ENCODE measurements at places on chromosomes 11 and 22.

- DNase-seq = no peak
These were observed 366.7 kb upstream of the TENM4 start for GRCh38 chr11:79807506-79807905.

DNA sequence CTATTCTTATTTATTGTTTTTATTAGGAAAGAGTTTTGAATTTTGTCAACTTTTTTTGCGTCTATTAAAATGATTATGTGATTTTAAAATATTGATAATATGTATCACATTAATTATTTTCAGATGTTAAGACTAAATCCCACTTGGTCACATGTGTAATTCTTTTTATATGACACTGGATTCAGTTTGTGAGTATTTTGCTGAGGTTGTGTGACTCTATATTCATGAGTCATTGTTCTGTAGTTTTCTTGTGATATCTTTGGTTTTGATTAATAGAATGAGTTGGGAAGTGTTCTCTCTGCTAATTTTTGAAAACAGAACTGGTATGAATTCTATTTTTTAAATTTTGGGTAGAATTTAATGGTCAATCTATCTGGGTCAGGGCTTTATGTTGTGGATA, 317.9 kb downstream of the ETS1 start:
- DNase-seq = no peak

- DNase-seq = no peak
These were observed 414.0 kb downstream of the MN1 start for GRCh38 chr22:27387561-27387960.

- DNase-seq = no peak
These were observed 38.2 kb downstream of the LDLRAD3 start for GRCh38 chr11:35982061-35982460.

- no peak for DNase-seq
These were observed 70.2 kb upstream of the PPARA start for GRCh38 chr22:46079861-46080821.

DNA sequence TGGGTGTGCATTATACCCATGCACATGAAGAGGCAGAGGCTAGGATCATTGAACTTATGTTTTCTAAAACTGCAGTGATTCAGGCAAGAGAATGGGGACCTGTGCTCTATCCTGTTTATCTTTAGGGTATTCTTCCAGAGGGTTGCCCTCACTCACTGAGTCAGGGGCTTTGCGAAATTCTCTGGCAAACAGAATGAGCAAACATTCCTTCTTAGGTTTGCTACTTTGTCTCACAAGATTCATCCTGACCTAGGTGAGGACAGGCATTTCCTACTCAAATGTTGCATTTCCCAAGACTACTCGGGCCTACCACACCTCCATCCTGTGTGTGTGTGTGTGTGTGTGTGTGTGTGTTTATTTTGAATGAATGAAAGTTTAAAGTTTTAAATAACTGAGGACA, 2.7 kb upstream of the EIF3M start:
- DNase-seq = no peak

- DNase-seq = no peak
These were observed 302.1 kb downstream of the CTTN start for GRCh38 chr11:70700453-70700852.

- DNase-seq = no peak
These were observed 1.7 kb downstream of the SLC37A4 start for GRCh38 chr11:119029069-119029339.

- no peak for DNase-seq
These were observed 1.2 kb downstream of the DYNC2H1 start for GRCh38 chr11:103110391-103110790.

GRCh38 chr11:117663821-117664220, 133.2 kb downstream of the DSCAML1 start:
- DNase-seq = peak; percentile 49

- DNase-seq = no peak
These were observed 28.7 kb downstream of the TMPRSS6 start for GRCh38 chr22:37080838-37081237.

GRCh38 chr11:93783765-93784144, 327 bp upstream of the MED17 start:
- no peak for DNase-seq

DNA sequence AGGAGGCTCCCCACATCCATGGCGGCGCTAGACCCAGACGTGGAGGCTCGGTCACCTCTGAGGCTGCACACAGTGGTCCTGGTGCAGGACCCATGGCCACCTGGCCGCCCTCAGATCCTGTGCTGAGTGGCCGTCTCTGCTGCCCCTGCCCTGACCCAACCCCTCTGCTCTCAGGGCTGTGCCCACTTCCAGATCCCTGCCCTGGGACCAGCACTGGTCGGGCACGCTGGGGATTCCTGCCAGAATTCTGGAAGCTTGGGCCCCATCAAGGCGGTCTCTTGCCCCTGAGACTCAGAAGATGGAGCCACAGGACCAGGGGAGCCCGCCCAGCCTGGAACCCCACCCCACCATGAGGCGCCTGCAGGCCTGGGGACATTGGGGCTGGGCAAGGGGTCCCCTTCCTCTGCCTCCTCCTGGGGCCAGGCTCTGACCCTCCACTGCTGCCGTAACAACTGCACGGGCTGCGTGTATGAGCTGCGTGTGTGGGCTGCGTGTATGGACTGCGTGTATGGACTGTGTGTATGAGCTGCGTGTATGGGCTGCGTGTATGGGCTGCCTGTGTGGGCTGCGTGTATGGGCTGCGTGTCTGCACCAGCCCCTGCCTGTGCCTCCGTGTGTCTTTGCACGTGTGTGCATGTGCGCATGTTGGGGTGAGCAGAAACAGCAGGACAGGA, 48.7 kb downstream of the IGLL1 start:
- DNase-seq = no peak

- DNase-seq = no peak
These were observed 11.3 kb downstream of the TMEM216 start for GRCh38 chr11:61403658-61404057.

GRCh38 chr22:26691377-26691716, 34.0 kb downstream of the MIAT start:
- DNase-seq = no peak

GRCh38 chr11:102911758-102912481, 37.1 kb upstream of the MMP12 start:
- DNase-seq = no peak

GRCh38 chr11:11454671-11455223, 101.7 kb upstream of the CSNK2A3 start:
- no peak for DNase-seq

- DNase-seq = no peak
These were observed 2.3 kb upstream of the KCTD14 start for GRCh38 chr11:78025378-78025777.

DNA sequence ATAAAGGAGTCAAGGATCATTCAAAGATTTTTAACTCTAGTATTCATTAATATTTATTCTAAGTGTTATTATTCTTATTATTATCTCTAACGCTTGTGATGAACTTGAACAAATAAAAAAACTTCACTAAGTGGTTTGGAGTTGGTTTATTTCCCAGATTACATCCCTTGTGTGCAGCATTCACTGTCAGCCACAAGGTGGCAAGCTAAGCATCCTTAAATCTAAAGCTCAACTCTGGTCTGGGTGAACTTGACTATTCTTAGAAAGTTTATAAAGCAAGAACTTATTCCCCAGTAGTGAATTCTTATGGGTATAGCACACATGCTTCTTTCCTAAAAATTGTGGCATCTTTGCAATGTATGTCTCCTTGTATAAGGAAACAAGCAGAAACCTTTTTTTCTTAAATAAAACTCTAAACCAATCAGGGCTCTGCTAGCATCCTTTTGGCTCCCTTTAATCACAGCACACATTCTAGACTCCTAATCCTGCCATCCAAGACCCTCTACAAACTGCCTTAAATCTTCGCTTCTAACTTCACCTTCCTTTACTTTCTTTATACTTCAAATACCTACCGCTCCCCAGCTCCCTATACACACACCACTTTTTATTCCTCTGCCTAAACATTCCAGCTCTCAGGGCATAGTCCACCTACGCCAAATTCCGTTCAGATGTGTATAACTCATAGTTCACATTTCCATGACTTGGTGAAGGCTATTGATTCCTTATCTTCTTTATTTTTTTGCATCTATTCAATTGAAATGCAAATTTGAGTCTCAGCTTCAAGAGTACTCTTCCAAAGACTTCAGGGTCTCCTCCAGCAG, 1068.8 kb downstream of the DLG2 start:
- no peak for DNase-seq

DNA sequence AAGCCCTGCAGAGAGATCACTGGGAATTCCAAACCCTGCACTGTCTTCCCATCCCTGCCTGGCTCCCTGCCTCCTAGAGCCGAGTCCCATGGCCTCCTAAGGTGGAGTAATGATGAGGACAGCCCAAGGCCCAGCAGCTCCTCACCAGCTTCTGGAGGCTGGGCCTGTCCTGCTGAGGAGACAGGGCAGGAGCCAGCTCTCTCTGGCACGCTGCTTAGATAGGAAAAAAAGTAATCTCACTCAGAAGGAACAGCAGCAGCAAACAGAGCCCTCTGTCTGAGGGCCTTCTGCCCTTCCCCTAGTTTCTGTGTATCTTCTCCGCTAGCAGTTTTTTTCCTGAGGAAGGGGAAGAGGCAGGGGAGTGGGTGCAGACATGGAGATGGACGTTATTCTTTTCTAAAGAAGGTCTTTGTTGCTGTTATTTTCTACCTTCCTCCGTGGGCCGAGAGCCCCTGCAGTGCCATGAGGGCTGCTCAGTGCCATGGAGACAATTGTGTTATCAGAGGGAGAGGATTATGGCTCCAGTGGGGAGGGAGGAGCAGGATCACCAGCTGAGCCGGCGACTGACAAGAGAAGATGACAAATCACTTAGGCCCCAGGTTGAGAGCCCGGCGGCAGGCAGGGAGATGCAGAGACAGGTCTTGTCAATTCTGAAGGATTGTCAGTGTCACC, 315.3 kb downstream of the BUD13 start:
- DNase-seq = no peak

GRCh38 chr22:26616650-26617049, 1.2 kb downstream of the CRYBB1 start:
- DNase-seq = no peak

- no peak for DNase-seq
These were observed 9.3 kb upstream of the PDGFB start for GRCh38 chr22:39254122-39254521.

DNA sequence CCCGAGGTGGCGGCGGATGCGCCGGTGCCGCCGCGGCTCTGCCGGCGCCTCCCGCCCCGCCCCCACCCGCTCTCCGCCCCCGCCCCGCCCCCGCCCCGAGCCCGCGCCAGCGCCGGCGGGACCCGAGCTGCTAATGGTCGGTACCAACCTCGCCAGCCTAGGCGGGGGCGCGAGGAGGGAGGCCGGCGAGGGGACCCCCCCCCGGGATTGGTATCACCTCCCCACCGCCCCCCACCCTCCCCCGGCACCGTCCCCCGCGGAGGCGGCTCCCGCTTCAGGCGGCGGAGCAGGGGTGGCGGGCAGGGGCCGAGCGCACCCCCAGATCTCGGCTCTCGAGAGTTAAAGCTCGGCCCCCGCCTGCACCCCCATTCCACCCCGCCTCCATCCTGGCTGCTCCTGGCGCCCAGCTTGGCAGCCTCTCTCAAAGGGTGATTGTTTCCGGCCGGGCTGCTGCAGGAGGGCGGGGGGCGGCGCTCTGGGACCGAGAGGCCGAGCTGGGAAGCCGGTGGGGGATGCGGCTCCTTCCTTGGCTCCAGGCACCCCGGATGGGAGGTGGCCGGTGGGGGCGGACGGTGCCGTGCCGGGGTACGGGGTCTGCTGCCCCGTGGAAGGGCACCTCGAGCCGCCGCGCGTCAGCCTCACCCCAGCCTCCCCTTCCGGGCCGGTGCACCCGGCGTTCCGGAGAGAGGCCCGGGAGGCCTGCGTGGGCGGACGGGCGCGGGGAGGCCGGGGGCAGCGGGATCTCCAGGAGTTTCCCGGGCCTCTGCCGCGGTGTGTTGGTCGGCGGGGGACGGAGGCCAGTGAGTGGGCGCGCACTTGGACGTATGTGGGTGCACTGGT, at the start of gene B3GAT1:
Gene B3GAT1, minus strand, starts transcription at position 40 of the 840 bp plus-strand sequence. CDS start 24,583 bp downstream, outside the sequence.
- DNase-seq = peak; percentile 64

DNA sequence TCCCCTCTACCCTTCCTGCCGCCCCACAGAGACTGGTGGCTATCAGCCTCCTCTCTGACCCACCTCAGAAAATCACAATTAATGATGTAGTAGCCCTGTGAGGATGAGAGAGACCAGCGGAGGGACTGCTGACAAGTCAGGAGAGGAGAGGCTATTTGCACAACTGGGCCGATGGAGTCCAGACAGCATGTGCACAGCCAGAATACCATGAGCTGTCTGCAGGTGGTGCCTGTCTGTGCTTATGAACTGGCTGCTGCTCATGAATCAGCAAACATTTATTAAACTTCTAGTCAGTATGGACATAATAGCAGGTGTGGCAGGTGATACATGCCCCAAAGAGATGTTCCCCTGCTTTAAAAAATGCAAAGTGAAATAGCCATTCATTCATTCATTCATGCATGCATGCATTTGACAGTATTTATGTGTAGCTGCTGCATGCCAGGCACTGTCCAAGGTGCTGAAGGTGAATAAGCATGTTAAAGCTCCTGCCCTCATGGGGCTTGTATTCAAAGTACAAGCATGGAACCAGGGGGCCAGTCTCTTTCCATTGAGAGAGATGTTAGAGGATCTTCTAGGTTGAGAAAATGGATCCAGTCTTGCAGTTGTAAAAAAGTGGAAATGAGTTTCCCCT, 141.3 kb downstream of the GRIK4 start:
- no peak for DNase-seq

DNA sequence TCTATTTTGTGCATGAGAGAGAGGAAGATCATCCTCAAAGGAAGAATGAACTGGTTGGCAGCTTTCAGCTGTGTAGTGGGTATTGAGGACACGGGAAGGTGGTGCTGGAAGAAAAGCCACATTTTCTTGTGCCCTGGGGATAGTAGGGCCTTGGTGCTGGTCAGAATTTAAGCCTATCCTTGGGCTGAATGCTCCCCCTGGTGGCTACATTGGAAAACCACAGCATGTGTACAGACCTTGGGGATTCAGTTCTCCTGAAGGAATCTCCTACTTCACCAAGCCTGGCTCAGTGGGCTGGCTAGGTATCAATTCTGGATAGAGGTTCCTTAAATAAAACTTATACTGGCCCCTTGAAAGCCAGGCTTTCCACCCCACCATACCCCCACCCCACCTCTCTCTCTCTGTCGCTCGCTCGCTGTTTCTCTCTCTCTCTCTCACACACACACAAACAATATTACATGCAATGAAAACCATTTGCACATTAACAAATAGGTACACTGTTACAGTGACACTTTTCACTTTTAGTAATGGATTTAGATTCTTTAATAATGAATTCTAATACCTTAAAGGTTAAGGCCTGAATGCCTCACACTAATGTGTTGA, 2.8 kb upstream of the OR51M1 start:
- DNase-seq = no peak

All from right kidney (tissue), 9 donors.